ENCODE measurements at places on chromosomes 11 and 22.

GRCh38 chr11:129722529-129722928 lies 93.1 kb upstream of the TMEM45B start:
- no peak for DNase-seq

DNA sequence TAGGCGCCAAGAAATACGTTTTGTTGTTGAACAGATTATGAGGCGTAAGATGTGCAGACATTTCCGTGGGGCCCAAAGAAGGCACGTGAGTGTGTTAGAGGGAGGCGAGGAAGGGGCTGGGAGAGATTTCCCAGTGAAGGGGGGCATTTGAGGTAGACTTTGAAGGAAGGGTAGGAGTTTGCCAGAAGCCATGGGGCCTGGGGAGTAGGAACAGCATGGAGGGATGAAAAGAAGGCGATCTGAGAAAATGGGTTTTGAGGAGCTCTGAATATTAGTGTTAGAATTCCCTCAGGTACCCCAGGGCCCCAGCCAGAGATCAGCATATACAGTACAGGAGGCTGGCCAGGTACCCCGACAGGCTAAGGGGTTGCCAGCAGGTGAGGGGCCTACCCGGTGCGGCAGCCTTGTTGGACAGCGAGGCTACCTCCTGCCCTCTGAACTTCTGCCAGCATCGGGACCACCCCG lies 414 bp upstream of the MIEF1 start:
- no peak for DNase-seq

DNA sequence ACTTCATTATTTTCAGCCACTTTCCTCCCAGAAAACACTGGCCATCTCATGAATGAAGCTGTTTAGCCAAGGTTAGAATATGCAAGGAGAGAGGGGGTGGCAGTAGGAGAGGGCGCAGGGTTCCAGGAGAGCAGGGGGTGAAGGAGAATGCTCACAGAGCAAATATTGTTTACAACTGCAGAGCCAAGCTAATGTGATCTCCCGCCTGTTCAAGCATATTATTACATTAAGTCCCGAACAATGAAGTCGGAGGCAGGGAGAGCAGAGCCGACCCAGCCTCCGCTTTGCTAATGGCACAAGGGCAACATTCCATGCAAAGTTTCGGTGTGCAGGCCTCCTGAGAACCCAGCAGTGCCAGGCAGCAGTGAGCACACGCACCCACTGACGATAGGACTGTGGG lies 80.1 kb downstream of the MICAL3 start:
- no peak for DNase-seq

DNA sequence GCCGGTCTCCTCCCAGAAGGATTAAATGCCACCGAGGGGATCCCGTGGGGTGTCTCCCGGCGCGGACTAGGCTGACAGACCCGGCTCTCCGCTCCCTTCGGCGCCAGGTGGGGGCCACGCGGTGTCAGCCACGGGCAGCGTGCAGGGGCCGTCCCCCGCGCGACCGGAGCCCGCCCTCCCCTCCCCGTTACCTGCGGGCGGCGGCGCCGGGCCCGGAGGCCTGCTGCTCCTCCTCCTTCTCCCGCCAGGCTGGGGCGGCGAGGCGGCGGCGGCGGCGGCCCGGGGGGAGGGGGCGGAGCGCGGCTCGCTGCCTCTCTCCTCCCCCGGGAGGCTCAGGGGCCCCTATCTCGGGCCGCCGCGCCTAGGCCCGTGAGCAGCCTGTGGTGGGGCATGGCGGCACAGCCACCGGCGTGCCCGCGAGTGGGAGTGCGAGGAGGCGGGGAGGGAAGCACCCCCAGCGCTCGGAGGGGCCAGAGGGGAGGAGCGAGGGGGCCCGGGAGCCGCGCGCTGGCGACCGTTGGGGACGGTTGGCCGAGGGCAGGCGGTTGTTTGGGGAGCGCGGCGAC lies 450 bp downstream of the ZBTB44 start:
- peak; percentile 12 for DNase-seq

DNA sequence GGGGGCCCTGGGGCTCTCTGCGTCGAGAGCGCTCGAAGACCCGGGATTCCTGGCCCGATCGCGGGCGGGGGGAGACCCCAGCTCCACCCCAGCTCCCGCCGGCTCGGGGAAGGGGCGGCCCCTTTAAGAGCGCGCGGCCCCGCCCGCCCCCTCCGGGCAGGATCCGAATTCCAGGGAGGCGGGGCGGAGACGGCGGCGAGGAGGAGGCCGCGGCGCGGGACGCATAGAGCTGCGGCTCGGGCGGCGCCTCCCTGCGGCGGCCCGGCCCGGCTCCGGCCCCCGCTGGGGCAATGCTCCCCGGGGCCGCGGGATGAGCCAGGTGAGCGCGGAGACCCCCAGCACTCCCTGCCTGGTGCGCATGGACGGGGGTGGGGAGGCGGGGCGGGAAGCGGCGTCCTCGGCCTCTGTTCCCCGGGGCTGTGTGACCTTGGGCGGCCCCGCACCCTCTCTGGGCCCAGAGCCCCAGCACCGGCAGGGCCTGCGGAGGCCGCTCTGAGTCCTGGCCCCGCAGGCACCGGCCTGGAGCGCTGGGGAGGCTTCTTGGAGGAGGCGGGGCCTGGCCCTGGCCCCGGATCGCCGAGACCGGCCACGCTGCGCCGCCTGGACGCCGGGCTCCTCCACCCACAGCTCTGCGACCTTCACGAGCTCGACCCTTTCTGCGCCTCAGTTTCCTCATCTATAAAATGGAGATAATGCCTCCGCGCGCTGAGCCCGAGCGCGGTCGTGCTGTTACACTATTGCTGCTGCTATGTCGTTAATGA lies 565 bp downstream of the GAS2L1 start:
- peak; percentile 59 for DNase-seq

- no peak for DNase-seq
Measured at GRCh38 chr11:27451244-27451965, 21.2 kb downstream of the LGR4 start.

DNA sequence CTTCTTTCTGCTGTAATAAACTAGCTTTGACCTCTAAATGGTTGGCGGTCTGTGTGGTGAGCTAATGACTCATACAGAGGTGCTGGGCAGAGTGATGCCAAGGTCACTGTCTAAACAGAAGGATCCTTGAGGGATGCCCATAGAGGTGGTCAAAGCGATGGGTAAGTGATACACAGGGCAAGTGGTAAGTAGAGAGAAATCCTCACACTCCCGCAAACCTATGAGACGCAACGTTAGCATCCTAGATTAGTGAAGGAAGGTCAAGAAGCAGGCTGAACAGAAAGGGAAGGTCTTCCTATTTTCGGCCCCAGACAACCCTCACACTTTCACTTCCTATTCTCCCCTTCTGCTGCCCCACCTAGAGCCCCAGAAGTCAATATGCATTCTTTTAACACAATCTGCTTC lies 65.6 kb upstream of the SESN3 start:
- no peak for DNase-seq

DNA sequence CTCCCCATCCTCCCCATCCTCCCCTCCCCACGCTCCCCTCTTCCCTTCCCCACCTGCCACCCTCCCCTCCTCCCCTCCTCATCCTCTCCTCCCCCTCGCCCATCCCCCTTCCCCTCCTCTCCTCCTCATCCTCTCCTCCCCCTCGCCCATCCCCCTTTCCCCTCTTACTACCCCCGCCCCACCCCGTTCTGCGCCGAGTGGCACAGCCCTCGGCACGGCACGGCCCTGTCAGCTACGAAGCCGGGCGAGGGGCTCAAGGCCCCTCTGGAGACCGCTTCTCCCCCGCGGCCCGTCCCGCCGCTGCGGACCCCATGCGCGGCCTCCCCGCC lies 449.9 kb downstream of the OPCML start:
- no peak for DNase-seq

DNA sequence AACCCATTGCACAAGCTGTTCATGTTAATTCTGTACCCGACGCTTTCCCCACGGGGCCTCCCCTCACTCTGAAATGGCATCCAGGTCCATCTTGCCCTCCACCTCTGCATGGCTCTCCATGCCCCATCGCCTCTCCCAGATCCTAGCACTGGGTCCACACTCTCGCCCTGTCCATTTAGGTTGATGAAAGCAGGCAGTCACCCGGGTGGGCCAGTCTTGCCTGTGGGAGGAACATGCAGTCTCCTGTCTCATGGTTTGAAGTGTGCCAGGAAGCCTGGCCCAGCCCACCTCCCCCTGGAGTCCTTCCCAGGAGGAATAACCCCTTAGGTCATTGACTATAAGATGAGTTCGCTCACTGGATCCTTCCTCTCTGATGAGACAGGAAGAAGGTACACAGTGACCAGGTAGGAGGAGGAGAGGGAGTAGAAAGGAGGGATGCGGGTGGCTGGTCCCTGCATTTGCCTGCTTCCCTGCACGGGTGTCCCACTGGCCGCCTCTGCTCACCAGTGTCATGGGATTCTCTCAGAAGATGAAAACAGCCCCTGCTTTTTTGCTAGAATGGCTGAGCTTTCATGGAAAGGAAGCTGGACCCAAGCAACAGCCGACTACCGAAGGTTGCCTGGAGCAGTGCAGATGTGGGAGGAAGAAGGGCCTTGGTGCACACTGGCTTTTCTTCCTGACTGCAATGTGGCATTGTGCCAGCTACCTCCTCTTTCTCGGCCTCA lies 6.8 kb downstream of the TMEM121B start:
- DNase-seq: no peak

DNA sequence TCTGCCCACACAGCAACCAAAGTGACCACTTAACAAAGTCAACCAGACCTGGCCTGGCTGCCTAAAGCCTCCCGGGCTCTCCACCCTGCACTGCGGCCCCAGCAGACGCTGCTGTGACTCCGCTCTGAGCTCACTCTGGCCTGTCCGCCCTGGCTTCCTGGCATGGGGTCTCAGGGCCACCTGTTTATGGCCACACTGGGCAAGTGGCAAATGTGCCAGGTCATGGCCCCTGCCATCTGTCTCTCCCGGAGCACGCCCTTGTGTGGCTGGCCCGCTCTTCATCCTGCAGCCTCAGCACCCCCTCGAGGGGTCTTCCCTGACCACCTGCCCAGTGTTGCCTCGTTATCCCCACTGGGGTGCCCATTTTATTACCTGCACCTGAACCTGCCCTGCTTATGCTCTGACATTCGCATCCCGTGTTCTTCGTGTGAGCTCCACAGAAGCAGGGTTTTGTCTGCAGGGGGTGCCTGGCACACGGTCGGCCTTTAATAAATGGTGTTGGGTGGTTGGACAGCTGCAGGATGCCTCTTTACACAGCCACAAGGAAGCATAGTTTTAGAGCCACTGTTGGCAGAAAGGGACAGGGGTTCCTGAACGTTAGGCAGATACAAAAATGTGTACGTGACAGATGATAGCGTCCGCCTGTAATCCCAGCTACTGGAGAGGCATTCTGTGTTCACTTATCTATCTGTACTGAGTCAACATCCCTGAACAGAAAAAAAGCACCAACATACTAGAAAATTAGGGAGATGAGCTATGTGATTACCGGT lies 785.6 kb downstream of the TBC1D22A start:
- no peak for DNase-seq

DNA sequence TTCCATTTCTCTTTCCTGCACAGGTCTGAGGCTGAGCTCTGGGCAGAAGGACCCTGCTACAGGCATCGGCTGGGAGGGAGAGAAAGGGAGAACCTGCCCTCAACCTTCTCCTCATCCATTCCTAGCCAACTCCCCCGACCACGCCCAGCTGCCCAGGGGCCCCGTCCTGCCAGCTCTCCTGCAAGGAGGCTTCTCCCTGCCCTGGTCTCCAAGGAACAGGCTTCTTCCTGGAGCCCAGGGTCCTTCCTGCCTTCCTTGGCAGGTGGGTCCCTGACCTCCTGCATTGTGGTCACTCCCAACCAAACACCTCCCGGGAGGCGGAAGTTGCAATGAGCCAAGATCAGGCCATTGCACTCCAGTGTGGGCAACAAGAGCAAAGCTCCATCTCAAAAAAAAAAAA lies 12.5 kb upstream of the HMOX1 start:
- DNase-seq: no peak

DNA sequence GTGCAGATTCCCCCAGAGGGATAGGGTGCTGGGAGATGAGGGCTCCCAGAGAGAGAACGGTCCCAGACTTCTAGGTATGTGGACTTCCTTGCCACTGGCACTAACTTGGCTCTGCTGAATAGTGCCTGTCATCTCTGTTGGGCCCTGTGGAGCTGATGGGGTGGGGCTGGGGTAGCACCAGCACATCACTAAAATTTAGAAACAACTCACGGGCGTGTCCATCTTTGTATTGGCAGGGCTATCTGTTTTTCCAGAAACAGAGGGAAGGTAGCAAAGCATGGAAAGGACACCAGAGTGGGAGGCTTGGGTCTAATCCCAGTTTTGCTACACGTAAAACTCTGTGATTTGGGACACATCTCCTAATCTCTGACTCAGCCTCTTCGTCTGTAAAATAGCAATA lies 25.8 kb downstream of the SWAP70 start:
- peak; percentile 92 for DNase-seq

DNA sequence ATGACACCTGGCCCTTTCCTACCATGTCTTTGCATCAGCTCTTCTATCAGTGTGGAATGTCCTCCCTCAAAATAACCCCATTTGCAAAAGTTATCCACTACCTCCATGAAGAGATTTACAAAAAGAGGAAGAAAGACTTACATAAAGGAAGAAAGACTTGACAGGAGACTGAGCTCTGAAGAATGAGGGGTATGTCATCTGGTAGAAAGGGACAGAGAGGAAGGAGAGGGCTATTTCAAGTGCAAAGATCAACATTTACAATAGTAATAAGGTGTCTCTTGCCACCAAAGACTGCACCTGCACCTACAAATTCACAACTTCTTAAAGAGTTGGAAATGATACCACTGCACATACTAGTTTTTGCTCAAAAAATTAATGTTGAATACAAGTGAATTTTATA lies 18.2 kb downstream of the PAK1 start:
- DNase-seq: no peak

GRCh38 chr11:91871791-91872190 lies 352.8 kb upstream of the FAT3 start:
- no peak for DNase-seq

DNA sequence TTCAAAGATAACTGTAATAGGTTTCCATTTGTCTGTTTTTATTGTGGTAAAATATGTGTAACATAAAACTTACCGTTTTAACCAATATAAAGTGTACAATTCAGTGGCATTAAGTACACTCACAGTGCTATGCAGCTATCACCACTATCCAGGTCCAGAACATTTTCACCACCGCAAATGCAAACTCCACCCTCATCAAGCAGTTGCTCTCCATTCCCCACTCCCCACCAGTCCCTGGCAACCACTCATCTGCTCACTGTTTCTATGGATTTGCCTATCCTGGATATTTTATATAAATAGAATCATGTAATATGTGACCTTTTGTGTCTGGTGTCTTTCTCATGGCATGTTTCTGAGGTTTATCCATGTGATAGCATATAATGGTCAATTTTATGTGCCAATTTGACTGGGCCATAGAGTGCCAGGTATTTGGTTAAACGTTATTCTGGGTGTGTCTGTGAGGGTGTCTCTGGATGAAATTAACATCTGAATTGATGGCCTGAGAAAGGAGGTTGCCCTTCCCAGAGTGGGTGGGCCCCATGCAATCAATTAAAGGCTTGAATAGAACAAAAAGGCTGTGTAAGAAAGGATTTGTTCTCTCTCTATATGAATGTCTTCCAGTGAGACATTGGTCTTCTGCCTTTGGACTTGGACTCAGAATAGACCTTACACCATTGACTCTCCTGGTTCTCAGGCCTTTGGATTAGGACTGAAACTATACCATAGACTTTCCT lies 17.2 kb upstream of the SMCO4 start:
- DNase-seq: no peak

DNA sequence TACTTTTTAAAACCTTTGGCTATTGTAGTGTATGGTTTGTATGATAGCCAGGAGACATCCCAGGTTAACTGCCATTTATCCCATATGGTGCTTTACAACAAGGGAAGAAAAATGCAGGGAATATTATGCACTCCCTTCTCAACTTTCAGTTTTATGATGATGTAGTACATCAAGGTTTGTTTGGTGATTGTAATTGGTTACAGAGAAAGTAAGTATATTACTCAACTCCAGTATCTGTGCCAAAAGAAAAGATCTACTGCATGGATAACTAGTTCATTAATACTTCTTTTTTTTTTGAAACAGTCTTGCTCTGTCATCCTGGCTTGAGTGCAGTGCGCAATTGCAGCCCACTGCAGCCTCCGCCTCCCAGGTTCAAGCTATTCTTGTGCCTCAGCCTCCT lies 65.3 kb downstream of the BCL2L13 start:
- peak; percentile 24 for DNase-seq
